ENCODE measurements at places on chromosomes 1 and 21. TPM values are rescaled to one million over a fixed set of nuclear protein-coding genes. Genes with fewer than 3 reads are reported as not detected.

Gene RAB7B
- 0.08 TPM for total RNA-seq

Gene OR6K3
- total RNA-seq: not detected

Gene CFHR2
- total RNA-seq: not detected

Gene OR2AK2
- total RNA-seq: 0.22 TPM

Gene GJA8
- total RNA-seq: not detected

Gene FCRL2
- total RNA-seq: 0.20 TPM

Gene IL6R
- 31.7 TPM for total RNA-seq

Gene USH2A
- not detected for total RNA-seq

Gene GRIK1
- not detected for total RNA-seq

Gene LAPTM5
- 625 TPM for total RNA-seq

Gene KRTAP12-2
- not detected for total RNA-seq

Gene SNAPIN
- 7.3 TPM for total RNA-seq

Gene HS2ST1
- 6.7 TPM for total RNA-seq

Gene RGSL1
- not detected for total RNA-seq

Gene LEMD1
- total RNA-seq: not detected

Gene TMEM61
- total RNA-seq: not detected

Gene PRDX1
- 18.1 TPM for total RNA-seq

Gene CACNA1S
- not detected for total RNA-seq

Gene CRYBG2
- total RNA-seq: 1.3 TPM

Gene RPL5
- total RNA-seq: 1,712 TPM

Gene CXADR
- 0.53 TPM for total RNA-seq

Gene TNFRSF9
- total RNA-seq: 0.84 TPM

Gene DRAXIN
- total RNA-seq: 0.05 TPM

Gene ATPAF1
- 12.4 TPM for total RNA-seq

Gene UBE2U
- not detected for total RNA-seq

Gene TMEM240
- total RNA-seq: 1.5 TPM

Gene LCE6A
- not detected for total RNA-seq

Gene IFNAR2
- 28.2 TPM for total RNA-seq

Gene RNF19B
- 37.4 TPM for total RNA-seq

Gene TOE1
- 44.5 TPM for total RNA-seq

Gene CRP
- total RNA-seq: not detected

Gene CLEC20A
- not detected for total RNA-seq

Gene FHAD1
- not detected for total RNA-seq

Gene FALEC
- not detected for total RNA-seq

Gene SPRR1B
- total RNA-seq: not detected

Gene WNT3A
- 0.14 TPM for total RNA-seq

Gene ERICH3
- not detected for total RNA-seq

Gene E2F2
- total RNA-seq: 0.69 TPM

Gene SH3GLB1
- 50.6 TPM for total RNA-seq

Gene FCMR
- total RNA-seq: 171 TPM

Gene PRRX1
- not detected for total RNA-seq

Gene AJAP1
- total RNA-seq: 0.47 TPM

Gene WARS2
- 15.8 TPM for total RNA-seq

Gene FGGY
- 10.0 TPM for total RNA-seq

Gene TMEM183A
- total RNA-seq: 194 TPM

Gene IQCC
- total RNA-seq: 3.2 TPM

Gene CFHR4
- total RNA-seq: not detected

Gene CDA
- total RNA-seq: 0.38 TPM

Gene NPPA
- total RNA-seq: not detected

Gene LDLRAD1
- total RNA-seq: not detected

Data from CD4-positive, alpha-beta T cell (primary cell).